SK-N-SH treated with all-trans-retinoic acid at 6 μM for 48 hours (cell line): ENCODE measurements at places on chromosomes 1 and 21.

GRCh38 chr1:151805066-151805820 lies at the start of gene LINGO4:
Gene LINGO4 (minus strand): TSS chr1:151805419. CDS start chr1:151802704, 2,715 bp downstream.
- ATAC-seq = no peak

DNA sequence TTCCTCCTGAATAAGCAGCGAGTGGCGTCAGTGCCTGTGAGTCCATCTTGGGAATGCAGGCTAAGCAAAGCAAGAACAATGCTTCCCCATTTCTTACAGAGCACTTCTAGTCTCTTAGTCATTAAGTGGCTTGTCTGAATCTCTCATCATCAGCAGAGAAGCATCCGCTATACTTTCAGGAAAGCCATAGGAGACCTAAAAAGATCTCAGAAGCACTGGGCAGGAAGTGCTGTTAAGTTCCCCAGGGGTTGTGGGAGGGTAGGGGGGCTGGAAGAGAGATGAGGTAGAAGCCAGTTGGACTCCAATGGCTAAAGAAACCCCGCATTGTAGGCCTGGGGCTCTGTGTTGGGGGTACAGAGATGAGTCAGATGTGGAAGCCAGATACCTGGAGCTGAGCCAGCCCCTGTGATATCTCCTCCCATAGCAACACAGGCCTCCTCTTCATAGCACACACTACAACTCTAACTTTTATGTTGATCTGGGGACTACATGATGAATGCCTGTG lies 44.9 kb downstream of the SYT6 start:
- no peak; the same call in 2 of the 3 replicates for ATAC-seq

- ATAC-seq = peak; percentile 92
Observed at GRCh38 chr1:78831731-78832360, 174.7 kb downstream of the ADGRL4 start.

DNA sequence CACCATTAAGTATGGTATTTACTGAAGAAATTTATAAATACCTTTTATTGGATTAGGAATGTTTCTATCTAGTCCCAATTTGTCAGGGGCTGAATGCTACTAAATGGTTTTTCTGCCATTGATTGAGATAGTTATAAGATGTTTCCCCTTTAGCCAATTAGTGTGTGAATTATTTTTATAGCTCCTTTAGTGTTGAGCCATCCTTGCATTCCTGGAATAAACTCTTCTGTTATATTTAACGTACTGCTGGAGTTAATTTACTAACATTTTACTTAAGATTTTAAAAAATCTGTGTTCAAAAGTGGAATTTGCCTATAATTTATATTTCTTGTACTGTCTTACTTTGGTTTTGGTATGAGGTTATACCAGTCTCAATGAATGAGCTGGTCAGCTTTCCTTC lies 25.4 kb upstream of the LRRC3 start:
- ATAC-seq = no peak
